ENCODE measurements at places on chromosomes 2 and 18.
A peak's percentile ranks its signal among the peaks of the same experiment; 100 is the strongest.

DNA sequence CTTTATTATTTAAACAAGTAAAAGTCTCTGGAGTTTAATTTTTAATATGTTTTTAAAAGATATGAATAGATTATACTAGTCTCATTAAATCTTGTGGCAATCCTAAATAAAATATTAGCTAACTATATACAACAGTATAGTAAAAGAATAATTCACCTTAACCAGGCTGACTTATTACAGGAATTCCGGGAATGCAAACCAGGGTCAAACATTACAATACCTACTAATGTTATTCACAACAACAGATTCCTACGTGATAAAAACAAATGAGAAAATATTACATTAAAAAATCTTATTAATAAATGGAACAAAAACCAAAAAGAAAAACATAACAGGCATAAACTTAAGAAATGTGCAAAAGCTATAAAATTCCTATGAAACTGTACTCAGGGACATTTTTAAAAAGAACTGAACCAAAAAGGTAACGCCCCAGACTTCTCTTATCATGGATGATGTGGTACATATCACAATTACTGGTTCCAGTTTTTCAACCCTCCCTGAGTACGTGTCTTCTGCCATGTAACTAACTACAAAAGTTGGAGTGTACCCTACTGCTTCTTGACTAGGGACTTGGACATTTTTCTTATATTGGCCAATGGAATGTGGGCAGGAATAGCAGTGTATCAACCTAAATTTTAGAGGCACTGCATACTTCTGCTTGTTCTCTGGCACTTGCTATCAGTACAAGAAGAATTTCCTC, 20.2 kb downstream of the TTC21B start:
- no peak for DNase-seq

DNA sequence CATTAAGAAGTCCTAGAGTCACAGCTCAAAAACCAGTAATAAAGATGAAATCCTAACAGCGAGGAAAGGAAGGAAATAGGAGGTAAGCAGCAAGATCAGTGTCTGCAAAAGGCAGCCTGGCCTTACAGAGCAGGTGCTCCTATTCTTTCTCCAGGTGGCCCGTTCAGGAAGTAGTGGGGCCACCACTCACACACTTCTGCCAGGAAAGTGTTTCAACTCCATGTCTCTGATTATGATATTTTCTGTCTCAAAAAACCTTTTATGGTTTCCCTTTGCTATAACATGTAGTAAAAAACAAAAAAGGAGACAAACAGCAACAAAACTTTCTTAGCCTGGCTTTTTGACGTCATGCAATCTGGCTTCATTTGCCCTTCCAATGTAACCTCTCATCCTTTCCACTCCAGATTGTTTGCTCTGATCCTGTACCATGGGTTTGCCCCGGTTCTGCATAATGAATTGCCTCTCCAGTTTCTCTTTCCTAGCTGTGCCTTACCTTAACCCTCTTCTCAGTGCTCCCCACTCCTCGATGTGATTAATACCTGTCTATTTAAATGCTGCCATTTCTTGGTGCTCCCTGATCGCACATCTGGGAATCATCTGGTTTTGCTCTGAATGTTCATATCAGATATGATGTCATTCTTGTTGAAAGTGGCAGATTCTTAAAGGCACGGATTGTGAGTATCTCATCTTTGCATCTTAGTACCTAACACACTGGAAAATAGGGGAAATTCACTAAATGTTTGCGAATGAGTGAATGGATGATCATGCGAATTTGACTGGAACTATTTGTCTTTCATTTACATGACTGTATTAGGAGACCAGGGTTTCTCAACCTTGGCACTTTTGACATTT, 50.6 kb upstream of the PTPRM start:
- DNase-seq: no peak

DNA sequence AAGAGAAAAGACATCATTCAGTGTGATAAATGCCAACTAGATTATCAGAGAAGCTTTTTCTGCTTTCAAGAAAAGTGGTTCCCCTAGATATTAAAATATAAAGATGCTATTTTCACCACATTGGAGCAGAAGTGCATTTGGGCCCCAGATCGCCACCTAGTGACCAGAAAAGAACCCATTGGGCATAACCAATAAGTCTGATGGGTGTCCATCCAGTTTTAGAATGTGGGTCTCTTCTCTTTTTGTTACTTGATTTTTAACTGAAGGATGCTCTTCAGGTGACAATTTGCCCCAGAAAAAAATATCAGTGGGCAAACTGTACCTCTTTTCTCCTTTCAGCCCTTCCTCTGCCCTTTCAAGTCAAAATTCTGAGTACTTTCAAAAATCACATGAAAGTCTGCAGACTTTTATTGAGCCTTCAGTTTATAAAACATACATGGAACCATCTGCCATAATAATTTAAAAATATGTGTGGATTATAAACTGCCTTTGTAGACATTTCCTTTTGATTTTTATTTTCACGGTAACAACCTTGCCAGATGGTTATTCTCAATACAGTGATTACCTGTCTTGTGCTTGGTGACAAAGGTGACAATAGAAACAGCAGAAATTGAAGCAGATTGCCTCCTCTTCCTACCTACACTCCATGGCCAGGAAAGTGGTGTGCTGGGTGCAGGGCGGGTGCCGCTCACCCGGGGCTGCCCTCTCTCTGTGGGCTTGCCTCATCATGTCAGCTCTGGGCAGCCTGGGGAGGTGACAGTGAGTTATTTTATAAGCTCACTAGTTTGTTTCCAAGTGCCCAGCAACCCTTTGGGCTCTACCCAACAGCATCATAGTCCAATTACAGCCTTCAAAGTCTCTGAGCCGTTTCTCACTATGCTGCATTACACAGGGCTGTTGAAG, 124.5 kb downstream of the DCDC2C start:
- DNase-seq: no peak

DNA sequence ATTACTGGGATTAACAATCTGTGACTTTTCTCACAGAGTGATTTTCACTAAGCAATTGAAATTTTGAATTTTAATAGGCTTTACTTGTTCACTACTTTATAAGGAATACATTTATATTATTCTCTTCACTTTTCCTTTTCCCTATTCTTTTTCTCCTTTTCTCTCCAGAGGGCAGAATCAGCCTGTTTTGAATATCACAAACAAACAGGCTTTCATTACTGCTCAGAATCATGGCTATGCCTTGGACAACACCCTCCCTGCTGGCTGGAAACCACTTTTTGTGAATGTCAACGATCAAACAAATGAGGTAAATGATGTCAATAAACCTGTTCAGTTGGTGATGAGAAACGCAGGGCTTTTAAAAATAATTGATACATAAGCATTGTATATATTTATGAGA, 35.3 kb downstream of the CPS1 start:
- no peak for DNase-seq

DNA sequence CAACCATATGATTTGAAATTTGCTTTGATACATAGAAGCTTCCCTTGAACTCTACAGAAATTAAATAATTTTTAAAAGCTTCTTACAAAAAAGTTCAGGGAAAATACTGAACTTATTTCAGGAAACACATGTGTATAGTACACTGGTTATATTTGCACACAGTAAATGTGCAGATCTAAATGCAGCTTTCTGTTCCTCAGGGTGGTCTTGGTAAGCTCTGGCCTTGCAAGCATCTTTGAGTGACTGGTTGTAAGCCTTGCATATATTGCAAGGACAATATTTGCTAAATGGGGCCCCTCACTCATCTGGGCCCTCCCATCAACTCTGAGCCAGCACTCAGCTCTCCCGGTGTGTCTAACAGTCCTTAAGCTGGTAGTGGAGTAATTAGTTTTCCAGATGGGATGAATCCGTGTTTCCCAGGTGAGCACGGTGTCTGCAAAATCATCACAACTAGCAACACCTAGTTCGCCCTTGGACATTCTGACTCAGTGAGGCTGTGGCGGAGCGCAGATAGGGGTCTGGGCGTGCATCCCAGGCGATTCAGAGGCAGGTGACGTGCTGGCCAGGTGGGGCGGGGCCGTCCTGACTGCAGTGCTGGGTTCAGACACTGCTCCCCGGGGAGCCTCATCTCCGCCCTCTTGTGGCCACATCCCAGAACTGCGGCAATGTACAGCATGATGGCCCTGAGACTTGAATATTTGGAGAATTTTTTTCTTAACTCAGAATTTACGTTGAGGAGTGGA, 149.6 kb downstream of the MBP start:
- DNase-seq: peak; percentile 83

DNA sequence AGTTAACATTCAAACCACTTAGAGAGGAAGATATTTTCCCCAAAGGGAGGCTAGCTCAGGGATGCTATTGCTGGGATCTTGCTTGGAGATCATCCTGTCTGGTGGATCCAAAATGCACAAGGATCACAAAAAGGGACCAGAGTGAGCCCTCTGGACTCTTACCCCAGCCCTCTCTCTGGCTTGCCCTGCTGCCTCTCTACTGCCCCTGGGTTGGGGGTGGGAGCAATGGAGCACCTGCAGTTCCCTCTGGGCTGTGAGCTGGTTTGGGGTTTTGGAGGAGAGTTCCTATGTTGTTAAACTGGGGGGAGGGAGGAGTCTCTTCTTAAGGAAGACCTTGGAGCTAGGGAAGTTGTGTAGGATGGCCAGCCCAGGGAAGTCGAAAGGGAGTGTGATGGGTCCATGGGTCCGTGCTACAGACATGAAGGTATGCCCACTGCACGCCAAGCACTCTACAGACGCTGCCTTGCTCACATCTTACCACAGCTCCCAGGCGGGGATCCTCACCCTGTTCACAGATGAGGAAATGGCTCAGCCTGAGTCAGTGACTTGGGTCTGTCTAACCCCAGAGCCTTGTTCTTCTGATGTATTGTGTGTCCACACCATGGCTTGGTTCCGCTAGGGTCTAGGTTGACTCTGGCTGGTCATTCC, 3.8 kb downstream of the LBH start:
- no peak for DNase-seq

GRCh38 chr18:39340418-39340817, 1774.8 kb upstream of the CELF4 start:
- DNase-seq: no peak

DNA sequence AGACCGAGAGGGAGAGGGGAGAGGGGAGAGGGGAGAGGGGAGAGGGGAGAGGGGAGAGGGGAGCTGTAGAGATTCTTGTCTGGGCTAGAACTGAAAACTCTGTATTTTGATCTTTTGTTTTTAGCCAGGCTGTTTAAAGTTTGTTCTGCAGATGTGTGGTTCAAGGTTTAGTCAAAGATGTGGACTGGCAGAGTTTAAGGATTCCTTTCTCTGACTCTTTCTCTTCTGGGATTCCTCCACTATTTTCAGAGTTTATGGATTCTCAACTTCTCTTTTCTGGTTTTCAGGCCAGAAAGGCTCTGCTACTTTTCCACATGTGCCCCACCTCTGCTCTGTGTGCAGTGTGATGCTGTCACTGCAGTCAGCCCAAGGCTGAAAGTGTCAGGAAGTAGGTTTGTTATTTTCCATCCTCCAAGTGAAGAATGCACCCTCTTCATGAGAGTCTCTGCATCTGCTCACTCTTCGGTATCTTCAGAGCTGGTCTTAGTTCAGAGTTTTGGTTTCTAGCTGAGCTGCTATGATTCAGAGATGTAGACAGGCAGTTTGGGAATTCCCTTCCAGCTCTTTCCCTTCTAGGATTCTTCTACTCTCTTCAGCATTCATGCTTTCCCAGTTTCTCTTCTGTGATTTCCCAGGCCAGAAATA, 130.9 kb upstream of the SMAD7 start:
- DNase-seq: no peak

GRCh38 chr2:110219496-110220189, 7.3 kb upstream of the MTLN start:
- no peak for DNase-seq

GRCh38 chr2:212692466-212692865, 153.9 kb upstream of the ERBB4 start:
- no peak for DNase-seq

- DNase-seq: no peak
These were observed 417.4 kb downstream of the KCNJ3 start for GRCh38 chr2:155115846-155116245.

DNA sequence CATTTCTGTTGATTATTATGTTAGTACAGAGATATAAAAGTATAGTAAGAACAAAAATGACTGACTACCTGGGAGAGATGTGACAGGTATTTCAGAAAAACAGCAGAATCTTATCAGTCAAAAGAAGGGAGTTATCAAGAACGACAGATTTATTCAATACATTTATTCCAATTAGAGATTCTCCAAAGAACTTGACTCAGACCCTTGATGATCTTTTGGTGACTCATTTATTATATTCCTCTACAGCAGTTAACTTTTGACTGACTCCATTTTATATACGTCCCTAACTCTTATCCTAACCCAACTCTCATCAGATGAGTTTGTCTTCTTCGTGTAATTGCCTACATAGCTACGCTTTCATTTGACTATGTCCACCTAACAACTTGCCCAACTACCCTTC, 91.1 kb downstream of the C2orf74 start:
- DNase-seq: no peak

DNA sequence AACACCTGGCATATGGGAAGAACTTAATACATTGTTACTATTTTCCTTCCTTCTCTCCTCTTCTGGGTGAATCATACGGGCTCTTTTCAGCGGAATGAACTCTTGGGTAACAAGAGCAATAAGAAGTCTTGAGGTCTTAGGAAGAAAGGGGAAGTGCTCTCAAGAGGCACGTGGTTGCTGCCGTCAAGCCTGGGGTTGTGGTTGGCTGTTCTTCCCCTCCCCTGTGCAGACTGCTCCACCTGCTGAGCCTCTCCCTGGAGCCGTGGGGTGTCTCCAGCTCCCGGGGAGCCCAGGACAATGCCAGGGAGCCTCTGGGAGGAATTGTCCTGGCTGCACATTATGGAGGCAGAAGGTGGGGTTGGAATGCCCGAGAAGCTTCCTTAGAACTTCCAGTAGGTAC, 19.4 kb downstream of the TOGARAM2 start:
- DNase-seq: no peak

- DNase-seq: no peak
These were observed 85.0 kb downstream of the INHBB start for GRCh38 chr2:120430957-120431356.

DNA sequence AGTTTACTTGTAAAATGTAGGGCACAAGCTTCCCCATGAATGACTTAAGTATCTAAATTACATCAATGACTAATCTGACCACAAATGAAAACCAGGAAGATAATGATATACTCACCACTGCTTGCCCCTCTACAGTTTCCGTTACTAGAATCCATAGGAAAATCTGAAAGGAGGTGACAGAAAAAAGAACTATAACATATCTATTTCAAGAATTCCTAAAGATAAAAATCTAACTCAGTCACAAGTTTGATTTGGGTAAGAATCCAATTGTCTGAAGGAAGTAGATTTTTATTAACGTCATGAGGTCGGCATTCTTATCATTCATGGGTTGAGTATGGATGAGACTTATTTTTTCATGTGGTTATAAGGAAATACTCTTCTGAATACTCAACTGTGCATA, 7.8 kb downstream of the FRZB start:
- no peak for DNase-seq

- no peak for DNase-seq
These were observed 400.3 kb upstream of the PKDCC start for GRCh38 chr2:41647468-41648050.

- DNase-seq: no peak
These were observed 35.8 kb downstream of the SKOR2 start for GRCh38 chr18:47215554-47216138.

Measured in activated CD8-positive, alpha-beta memory T cell treated with anti-CD3 and anti-CD28 coated beads for 48 hours (primary cell).